GM04504 (cell line): ENCODE measurements at places on chromosomes 12 and 14.

DNA sequence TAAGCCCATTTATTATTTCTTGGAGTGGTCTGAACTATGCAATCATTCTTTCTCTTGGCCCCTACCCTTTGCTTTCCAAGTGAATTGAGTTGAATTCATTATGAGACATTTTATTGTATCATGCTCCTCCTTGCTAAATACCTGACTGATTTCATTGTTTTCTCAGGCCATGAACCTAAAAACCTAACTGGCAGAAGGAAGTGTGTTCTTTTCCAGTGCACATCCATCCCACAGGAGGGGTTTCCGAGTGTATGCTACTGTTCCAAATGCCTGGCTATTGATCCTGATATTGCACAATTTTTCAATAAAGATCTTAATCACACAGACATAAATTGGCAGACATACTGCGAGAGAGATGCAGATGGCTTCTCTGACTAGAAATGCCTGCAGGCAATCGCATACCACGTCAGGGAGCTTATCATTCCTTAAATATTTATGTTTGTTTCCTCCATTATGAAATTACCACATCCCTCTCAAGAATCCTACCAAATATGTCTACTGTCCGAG, 162.2 kb upstream of the EGLN3 start:
- DNase-seq = peak; percentile 17

DNA sequence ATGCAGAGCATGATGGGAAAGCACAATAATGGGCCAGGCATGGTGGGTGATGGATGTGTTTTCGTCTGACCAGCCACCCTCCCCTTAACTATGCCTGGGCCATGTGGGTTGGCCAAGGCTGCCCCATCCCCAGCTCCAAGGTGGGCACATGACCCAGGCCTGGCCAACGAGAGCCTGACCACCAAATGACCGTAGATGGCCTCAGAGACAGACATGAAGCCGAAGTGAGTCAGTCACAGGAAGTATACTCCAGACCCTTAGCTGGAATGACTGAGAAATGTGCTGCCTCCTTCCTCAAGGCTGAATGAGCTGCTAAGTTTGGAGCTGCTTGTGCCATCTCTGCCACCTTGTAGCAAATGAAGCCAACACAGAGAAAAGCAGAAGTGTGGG, 233.6 kb downstream of the BCL11B start:
- DNase-seq = peak; percentile 21

DNA sequence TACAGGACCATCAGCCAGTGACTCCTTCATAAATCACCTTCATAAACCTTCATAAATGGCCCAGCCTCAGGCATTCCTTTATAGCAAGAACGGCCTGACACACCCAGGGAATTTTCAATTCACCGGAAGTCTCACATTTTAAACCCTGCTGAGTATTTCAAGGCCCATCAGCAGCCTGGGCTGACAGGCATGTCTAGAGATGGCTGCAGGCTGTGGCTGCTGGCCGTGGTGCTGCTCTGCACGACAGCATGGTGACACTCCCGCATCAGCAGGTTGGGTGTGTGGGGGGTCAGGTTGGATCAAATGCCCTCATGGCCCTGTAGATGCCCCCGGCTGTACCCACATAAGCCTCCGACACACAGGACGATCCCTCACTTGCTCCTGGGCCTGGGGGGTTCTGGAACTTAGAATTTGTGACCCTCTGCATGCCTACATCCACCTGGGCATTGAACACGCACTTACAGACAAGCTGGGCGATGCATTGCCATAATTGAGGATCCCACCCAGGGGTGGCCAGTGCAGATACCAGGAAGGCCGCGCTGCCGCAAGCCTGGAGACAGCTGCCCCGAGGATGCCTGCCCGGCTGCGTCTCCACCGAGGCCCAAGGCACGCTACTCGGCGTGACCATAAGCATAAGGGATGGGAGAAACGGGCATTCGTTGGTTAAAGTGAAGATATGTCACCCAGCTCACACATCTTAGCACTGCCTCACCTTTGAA, 124.3 kb downstream of the PIWIL1 start:
- no peak for DNase-seq

- DNase-seq = no peak
Measured at GRCh38 chr12:75239987-75240386, 30.3 kb upstream of the KCNC2 start.

DNA sequence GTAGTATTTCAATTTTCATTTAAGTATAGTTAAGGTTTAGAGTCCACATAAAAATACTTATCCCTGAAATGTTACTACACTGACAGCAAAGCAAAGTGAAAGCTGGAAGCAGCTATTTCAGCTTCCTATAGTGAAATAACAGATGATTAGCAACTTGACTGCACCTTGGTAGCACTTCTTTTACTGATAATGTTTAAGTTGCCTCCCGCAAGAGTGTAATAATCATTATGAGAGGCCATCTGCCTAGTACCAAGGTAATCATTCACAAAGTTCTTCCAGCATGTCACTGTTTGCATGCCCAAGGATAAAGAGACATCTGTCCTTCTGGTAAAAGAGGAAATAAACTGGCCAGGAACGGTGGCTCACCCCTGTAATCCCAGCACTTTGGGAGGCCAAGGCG, 69.8 kb downstream of the LIN7A start:
- DNase-seq = no peak

GRCh38 chr14:89630101-89630829, 213.2 kb upstream of the FOXN3 start:
- no peak for DNase-seq
